Activated CD4-positive, alpha-beta memory T cell treated with anti-CD3 and anti-CD28 coated beads for 36 hours (primary cell): ENCODE measurements at places on chromosomes 7 and 10. TPM values are rescaled to one million over a fixed set of nuclear protein-coding genes. Genes with fewer than 3 reads are reported as not detected.
A peak's percentile ranks its signal among the peaks of the same experiment; 100 is the strongest.

The ADAMTS14 gene
- total RNA-seq = not detected

The TEX47 gene
- not detected for total RNA-seq

The NRBF2 gene
- total RNA-seq = 21.7 TPM

The MEIG1 gene
- 0.95 TPM for total RNA-seq

The CCDC7 gene
- total RNA-seq = 8.6 TPM

The ZNF503 gene
- total RNA-seq = 0.56 TPM

The AKR1D1 gene
- total RNA-seq = not detected

The PDZD7 gene
- 0.93 TPM for total RNA-seq

GRCh38 chr7:31371621-31372020 lies 31.1 kb upstream of the NEUROD6 start:
- DNase-seq = no peak

GRCh38 chr10:129531195-129531968 lies 64.3 kb downstream of the MGMT start:
- DNase-seq = no peak

GRCh38 chr10:117646718-117647117 lies 104.2 kb downstream of the EMX2 start:
- DNase-seq = no peak

DNA sequence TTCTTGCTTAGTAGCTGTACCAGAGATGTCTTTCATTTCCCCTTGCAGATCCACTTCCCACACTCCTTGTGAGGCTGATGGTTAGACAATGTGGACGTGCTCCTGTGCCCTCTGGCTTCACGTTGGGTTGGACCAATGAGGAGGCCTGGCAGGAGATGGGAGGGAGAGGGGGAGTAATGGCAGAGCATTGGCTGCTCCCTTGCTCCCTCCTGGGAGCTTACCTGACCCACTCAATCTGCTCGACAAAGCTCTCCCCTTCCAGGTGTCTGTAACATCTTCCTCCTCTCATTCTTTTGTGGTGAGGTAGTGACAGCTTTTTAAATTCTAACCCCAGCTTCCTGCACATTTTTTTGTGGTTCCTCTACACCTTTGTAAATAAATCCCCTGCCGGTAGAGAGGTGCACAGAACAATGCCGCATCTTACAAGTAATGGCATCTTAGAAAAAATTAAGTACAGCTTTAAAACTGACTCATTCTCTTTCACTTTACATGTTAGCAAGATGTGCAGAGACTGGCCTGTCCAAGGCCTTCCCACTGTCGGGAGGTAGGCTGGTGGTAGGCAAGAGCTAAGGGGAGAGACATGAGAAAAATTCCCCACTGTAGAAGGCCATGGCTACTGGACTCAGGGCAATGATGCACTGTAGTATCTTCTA lies 134.3 kb downstream of the HTR7 start:
- no peak for DNase-seq

GRCh38 chr10:3828404-3829155 lies 43.6 kb upstream of the KLF6 start:
- DNase-seq = peak; percentile 70

- DNase-seq = no peak
Observed at GRCh38 chr10:74589851-74590250, 236.5 kb upstream of the KAT6B start.

- DNase-seq = no peak
Observed at GRCh38 chr7:102866535-102867215, 46.1 kb upstream of the LRRC17 start.

DNA sequence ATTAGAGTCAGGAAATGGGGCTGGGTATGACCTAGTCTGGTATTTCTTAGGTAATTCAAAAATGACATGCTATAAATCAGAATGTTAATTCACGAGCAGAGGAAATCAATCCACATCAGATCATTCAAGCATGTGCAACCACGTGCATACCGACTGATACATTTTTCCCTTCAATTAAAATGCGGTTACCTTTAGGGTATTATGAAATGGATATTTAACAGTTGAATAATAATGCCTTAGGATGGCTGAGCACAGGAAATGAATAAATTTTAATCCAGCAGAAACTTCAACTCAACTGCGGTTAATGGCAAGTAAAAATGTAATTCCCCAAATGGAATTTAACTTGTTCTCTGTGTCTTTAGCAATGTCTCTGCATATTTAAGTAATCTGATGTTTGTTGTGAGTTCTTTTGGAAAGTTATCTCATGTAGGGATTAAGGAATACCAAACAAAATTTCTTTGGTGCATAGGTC lies 9.2 kb downstream of the CPA2 start:
- no peak for DNase-seq

DNA sequence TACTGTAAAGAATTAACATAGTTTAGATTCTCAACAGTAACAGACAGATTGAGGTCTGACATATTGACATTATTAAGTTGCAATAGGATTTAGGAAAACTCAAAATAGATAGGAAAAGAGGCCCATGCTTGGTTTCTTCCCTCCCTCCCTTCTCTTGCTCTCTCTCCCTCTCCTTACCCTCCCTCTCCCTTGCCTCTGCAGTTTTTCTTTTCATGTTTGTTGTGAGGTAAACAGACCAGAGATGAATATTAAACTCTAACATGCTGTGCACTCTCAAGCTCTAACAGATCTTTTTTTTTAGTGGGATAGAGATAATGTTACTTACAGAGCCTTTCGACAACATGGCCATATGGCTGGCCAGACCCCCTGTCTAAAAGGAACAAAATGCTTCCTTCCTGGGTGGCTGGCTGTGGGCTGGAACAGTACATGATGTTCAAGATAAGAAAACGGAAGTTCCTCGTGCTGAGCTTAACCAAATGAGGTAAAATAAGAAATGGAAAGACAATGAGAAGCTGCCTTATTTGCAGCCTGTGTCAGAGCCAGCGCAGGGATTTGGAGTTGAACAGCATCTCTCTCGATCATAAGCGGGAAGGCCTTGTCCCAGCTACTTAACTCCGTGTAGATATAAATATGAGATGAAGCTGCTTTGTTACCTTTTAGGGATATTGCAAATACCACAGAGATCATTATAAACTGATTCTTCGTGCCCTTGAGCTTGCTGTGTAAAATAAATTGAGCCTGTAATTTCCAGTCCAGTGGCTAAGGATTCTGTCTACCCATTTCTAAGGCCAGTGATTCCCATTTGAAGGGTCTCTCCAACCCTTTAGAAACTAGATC lies 391.9 kb upstream of the NPVF start:
- DNase-seq = peak; percentile 19

GRCh38 chr10:102621443-102622325 lies 22.6 kb upstream of the TRIM8 start:
- peak; percentile 45 for DNase-seq

DNA sequence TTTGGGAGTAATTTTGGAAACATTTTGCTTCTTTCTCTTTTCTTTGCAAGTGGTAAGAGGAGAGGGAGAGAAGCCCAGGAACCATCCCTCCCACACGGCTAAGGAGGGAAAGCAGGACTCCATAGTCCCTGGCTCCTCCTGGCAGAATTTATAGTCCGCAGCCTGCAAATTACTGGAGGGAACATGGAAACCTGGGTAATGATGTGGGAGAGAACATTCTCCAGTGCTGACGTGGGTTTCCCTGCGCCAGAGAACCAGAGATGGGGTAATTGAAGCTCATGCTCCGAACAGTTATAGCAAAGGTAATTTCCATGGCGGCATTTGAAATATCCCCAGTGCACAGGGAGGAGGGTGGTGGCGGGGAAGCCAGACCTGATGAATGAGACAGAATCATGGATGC lies 320.4 kb downstream of the RPS24 start:
- no peak for DNase-seq

- DNase-seq = peak; percentile 60
Observed at GRCh38 chr7:69598081-69598486, at the start of gene AUTS2. Gene AUTS2, plus strand, starts transcription at chr7:69598475. Its CDS starts 1,179 bp downstream, at chr7:69599654.

DNA sequence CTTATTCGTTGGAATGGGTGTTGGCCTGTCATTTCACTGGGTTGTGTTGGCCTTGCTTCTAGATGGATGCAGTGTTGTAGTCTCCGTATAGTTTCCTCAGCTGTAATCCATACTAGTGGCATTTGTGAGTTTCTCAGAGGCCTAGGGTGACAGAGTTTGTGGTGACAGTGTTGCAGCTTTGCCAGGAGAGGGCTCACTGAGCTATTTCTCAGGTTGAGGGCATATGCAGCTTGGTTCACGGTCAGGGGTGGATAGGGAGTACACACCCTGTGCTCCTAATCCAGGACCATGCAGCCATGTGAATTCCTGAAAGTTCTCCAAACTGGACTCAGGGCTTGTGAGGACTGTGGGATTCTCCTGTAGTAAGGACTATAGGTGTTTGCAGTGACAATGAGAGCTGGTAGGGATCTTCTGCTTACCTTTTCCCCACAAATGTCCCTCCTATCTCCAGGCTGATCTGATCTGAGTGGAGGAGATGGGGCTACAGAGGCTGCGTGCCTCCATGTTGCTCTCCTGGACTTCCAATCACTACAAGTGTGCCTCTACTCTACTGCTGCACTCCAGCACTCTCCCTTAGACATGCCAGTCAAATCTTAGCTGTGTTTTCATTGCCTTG lies 229.0 kb downstream of the STK31 start:
- DNase-seq = no peak

- DNase-seq = no peak
Observed at GRCh38 chr7:97844036-97844435, 28.2 kb downstream of the ASNS start.

GRCh38 chr7:51134013-51134441 lies 182.6 kb downstream of the COBL start:
- DNase-seq = no peak

DNA sequence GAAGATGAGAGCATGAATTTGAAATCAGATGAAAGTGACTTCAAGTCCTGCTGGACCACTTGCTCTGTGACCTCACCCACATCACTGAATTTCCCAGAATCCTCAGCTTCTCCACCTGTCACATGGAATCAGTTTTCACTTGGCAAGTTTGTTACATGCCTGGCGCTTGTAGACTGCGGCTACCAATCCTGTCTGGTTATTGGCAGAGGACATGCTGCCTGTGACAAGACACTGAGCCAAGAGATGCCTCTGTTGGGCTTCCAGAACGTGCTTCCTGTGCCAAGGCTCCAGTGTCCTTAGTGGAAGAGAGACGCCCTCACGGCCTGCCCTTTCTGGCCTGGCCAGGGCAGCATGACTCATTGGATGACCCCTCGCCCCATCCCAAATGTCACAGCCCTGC lies 4.4 kb upstream of the MYL10 start:
- DNase-seq = no peak

GRCh38 chr7:90430614-90431460 lies 27.6 kb downstream of the CLDN12 start:
- no peak for DNase-seq

DNA sequence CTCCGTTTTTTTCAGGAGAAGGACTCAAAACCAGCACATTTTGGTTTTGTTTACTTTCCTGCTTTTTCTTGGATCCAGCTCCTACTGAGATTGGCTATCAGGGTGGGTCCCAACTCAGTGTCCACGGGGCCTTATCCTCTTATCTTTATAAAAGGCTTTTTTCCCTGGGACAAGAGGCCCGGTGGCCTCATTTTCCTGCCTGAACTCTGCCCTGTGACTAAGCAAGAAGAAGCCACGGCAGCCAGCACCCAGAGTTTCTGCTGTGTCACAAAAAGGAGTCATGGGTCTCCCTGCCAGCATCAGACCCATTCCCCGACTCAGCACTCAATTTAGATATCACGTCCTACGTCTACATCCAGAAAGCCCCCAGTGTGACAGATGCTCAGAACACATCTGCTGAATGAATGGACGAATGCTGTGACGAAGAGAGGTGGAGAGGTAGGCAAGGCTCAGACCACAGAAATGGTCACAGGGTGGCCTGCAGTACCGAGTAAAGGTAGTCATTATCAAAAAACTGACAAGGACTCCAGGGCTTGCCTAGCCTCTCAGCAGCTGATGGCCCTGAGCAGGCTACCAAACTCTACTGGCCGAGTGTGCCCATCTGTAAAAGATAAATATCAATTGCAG lies 16.7 kb downstream of the DLG5 start:
- DNase-seq = no peak

DNA sequence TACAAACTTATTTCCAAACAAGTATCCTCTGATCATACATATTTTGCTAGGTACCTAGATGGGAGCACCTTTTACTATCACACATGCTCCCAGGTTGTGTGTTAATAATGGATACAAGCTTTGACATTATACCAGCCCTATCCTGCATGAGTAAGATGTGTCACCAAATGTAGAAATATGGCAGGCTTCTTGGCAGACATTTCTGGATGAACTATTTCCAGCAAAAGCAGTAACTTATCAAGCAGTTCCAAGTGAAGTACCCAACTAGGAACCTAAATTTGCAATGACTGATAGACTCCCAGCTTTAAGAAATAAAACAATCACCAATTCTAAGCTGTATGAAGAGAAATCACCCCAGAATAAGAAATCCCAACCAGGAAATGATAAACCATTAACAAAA lies 103.7 kb upstream of the TMEM72 start:
- no peak for DNase-seq

- DNase-seq = no peak
Observed at GRCh38 chr10:131579251-131580071, 267.9 kb upstream of the TCERG1L start.

- DNase-seq = peak; percentile 30
Observed at GRCh38 chr7:132455378-132455777, 120.9 kb downstream of the PLXNA4 start.

DNA sequence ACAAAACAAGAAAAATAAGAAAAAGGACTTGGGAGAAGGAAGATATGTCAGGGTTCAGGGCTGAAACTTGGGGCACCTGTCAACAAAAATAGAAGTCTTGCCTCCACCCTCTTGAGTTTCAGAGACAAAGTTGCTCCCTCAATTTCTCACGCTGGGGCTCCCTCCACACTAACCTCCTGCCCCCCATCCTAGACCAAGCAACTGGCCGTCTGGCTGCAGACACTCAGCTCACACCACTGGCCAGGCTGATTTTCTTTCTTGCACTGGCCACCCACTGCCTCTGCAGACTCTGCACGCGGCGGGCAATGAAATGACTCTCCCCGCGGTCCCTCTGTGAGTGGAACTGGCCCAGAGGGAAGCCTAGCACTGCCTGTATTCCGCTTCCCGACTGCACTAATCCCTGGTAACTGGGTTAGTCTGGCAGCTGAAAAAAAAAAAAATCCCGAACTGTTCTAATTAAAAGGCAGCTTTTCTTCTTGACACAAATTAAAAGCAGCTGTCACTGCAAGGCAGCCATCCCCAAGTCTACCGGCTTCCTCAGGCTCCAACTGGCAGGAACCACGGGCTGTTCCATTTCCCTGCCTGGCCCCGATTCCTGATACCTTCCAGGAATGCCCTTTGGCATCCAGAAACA lies 83.5 kb downstream of the SPDYE5 start:
- DNase-seq = no peak

DNA sequence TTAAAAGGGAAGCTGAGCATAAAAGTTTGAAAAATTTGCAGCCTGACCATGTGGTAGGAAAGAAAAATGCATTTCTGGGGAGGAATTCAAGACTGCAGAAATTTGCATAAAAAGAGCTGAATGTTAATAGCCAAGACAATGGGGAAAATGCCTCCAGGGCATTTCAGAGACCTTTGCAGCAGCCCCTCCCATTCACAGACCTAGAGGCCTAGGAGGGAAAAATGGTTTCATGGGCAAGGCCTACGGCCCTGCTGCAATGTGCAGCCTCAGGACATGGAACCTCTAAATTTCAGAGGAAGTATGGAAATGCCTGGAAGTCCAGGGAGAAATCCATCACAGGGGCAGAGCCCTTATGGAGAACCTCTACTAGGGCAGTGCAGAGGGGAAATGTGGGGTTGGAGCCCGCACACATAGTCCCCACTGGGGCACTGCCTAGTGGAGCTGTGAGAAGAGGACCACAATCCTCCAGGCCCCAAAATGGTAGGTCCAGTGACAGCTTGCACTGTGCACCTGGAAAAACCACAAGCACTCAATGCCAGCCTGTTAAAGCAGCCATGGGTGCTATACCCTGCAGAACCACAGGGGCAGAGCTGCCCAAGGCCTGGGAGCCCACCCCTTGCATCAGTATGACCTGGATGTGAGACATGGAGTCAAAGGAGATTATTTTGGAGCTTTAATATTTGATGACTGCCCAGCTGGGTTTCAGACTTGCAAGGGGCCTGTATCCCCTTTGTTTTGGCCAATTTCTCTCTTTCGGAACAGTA lies 243.8 kb downstream of the DNAJB9 start:
- DNase-seq = no peak
